ENCODE measurements at places on chromosomes 12 and 14.

DNA sequence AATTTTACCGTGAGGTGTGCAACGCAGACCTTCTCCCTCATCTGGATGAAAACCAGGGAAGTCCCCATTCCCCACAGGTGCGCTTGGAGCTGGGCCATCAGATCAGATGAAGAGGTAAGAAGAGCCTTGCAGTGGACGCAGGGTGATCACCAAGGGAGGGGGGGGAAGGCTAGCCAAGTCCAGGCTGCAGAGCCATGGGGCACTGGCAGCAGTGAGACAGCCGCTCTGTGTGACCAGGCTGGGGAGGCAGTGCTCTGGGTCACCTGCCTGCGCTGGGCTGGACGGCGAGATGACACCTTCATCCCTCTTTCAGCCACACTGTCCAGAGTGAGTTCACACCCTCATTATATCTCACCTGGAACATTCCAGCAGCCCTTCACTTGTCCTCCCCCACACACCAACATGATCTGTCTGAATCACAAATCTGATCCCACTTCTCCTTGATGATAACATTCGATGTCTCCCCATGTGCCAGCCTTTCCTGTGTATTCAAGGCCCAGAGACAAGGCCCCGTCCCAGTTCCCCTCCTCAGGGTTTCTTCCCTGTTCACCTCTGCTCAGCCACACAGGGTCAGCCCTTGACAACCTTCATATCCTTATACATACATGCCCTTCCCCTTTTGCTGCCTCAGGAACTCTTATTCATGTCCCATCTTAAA lies 65.9 kb upstream of the VASH1 start:
- no peak for DNase-seq

- peak; percentile 89 for DNase-seq
Measured at GRCh38 chr12:4648501-4649357, at the start of the genes AKAP3 and NDUFA9. TSS of gene AKAP3 (minus strand) at chr12:4649051. CDS start at chr12:4638196, 10,855 bp downstream. TSS of gene NDUFA9 (plus strand) at chr12:4649114. CDS start at chr12:4649127, 13 bp downstream.

- DNase-seq: no peak
Measured at GRCh38 chr12:26857465-26858176, 24.6 kb upstream of the ITPR2 start.

DNA sequence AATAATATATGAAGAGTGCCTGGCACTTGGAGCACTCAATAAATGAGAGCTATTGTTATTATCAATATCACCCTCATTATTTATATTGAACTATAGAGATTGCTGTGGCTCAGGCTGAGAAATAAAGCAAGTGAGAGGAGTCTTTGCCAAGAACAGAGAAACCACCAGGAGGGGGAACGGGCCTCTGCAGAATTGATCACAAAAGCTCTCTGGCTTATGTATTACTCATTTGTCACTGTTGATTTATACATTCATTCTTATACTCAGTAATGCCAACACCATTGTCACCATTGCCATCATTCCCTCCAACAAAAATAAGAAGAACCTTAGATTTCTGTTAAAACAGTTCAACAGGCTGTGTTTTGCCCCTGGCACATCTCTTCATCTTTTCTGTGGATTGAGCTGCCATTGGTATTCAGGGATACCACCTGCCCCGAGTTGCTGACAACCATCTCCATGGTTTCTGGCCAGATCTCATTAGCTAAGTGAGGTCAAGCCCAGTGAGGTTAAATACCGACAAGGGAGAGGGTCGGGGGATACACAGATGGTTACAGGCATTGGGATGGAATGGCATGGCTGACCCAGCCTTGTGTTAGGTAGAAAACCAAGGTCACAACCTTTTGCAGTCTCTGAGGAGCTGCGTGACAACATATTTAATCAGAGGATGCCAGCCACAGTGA lies 21.8 kb upstream of the PCNX1 start:
- no peak for DNase-seq

DNA sequence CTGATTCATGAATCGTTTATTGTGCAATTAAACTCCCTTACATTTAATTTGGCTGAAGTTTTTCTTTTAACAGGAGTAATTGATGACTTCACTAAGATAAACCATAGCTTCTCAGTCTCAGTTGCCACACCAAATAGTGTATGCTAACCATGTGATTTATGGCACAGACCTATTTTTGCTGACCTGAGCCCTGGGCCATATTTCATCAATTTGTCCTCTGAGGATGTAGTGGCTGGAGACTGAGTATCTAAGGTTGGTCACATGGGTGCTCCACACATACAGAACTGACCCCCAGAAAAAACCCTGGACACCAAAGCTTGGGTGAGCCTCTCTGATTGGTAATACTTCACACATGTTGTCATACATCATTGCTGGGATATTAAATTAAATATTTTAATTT lies 255.1 kb downstream of the NEDD1 start:
- no peak for DNase-seq

DNA sequence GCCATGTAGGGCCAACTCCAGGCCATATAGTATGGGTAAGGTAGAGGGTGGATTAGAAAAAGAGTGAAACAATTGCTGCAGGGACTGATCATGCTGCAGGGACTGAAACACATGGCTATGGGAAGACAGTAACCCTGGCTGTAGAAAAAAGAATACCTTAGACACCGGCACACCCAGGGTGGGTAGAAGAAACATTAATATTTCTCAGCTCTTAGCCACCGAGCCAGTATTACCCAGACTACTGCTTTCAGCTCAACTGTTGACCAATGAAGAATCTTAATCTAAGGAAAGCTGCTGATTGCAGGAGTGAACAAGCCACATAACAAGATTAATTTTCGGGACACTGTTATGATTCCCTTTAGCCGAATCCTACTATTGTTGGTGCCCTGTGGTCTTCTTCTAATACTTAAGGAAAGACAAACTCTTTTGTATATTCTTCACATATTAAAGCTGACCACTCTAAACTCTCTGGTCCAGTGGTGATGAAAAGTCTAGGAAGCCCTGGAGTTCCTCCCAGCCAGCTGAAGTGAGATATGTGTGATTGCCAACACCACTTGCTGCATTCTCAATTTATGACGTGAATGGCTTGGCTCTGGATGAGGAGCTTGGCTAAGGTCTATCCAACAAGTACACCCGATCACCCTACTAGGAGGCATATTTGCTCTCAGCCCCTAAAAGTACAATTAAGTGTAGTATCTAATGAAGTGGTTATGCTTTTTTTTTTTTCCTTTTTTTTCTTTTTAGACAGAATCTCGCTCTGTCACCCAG lies 69.2 kb downstream of the NOVA1 start:
- DNase-seq: no peak

DNA sequence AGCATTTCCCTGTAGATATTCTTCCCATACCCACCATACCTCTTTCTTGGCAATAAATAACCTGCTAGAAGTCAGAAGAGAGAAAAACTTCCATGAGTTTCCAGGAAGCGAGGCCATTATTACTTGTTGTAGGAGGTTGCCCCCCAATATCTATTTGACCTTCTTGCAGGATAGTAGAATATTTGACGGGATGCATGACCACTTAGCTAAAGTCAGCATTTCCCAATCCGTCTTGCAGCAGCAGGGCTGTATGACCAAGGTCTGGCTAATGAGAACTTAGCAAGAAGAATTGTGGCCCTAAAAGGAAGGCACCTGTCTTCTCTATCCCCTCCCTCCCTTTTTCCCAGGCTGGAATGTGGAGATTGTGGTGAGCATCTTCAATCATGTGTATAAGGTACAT lies 51.5 kb downstream of the NINJ2 start:
- DNase-seq: no peak

DNA sequence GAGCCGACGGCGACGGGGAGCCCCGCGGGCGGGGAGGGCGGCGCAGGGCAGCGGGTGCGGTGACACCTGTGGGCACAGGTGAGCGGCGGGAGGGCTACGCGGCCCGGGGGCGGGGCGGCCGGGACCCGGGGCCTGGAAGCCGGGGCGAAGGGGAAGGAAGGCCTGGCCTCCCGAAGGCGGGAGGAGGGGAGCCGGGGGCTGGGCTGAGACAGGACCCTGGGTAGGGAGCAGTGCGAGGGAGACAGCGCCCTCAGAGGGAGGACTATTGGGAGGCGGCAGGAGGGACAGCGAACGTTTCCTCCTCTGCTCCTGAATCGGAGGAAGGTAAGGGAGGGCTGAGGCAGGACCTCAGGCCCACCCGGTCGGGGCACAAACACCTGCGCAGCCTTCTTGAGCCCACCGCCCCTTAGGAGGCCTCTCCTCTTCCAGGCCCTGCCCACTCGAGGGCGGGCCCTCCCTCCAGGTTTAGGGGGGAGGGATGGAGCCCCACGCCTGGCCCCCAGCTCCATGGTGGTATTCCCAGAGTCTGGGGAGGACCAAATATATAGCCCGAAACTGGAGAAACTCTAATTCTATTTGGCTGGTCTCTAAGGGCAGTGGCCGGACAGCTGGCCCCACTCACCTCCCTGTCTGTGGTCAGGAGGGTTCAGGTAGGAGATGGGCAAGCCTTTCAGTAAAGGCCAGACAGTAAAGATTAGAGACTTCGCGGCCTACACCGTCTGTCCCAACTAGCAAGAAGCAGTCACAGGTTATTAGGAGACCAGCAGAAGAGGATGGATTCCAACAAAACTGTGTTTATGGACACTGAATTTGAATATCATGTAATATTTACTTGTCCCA lies 509 bp downstream of the PLEKHG6 start:
- DNase-seq: no peak

DNA sequence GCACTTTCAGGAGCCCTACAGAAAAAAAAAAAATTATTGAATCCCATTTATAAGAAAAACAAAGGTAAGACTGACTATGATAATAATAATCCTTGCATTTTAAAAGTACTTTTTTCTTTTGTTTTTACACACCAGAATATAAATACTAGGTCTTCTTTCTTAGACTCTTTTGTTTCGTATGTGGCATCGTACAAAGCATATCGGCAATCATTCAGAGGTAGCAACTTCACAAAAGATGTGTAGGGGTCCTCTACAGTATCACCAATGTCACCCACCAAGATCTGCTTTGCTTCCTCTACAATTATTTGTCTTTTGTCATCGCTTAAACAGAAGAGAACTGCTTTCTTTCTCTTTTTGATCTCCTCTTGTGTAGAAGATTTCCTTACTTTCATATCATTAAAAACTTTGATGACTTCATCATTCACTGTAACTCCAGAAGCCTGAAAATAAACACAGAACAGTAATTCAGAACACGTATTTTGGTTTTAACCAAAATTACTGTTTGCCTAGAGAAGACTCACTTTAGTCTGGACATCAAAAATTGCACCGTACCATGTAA lies 1.2 kb downstream of the CFL2 start:
- DNase-seq: no peak

DNA sequence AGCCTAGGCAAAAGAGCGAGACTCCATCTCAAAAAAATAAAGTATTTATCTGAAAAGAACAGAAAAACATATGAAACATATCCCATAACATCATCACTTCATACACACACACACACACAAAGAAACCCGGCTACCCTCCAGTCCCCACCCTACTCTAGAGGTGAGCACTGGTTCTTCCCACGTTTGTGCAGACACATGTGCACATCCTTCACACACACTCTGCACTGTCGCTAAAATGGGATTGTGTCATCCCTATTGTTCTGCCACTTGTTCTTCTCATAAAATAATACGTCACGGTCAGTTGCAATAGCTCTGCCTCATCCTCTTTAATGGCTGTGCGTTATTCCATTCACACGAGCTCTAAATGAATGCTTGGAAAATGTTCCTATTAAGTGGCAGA lies 85.9 kb upstream of the ANO2 start:
- no peak for DNase-seq

DNA sequence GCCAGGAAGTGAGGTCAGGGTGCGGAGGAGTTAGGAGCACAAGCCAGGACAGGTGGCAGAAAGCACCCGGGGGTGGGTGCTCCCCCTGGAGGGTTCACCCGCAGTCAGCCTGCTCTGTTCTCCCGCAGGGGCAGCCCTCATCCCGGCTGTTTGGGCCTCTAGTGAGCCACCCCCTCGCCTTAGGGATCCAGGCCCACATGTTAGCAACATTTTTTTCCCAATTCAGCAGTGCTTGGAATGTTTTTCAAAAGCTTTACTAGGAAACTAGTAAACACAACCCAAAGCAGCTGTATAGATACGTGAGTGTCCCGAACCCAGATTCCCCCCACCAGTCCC lies 28.5 kb upstream of the NXPH4 start:
- DNase-seq: no peak

DNA sequence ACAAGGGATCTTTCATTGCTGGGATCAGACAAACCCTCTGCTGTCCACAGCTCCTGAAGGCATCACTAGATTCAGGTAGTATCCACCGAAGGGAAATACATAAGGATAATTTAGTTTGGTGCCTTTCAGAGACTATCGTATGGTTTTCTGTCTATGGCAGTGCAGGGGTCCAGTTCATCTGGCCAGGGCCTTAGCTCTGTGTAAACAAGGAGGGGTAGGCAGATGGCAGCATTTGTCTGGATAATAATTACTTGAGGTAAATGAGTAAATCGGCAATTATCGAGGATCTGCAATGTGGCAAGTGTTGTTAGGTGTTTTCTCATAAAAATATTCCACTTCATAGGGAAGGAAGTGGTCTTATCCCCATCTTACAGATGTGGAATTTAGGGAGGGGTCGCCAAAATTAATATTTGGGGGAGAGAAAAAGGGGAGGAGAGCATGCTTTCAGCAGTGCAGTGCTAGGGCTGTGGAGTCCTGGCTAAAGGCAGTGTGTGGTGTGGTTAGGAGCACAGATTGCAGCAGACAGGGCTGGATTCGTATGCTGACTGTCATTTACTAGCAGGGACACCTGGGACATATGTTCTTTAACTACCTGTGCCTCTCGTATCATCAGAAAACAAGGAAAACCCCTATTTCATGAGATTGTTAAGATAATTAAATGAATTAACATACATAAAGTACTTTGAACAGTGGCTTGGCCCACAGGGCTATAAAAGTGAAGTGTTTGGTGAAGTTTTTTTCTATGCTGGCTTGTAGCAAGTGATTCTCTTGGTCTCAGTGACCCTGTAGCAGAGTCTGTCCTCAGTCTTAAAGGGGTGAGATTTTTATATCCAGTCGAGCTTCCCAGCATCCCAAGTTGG lies 27.1 kb downstream of the RASSF8 start:
- peak; percentile 17 for DNase-seq

DNA sequence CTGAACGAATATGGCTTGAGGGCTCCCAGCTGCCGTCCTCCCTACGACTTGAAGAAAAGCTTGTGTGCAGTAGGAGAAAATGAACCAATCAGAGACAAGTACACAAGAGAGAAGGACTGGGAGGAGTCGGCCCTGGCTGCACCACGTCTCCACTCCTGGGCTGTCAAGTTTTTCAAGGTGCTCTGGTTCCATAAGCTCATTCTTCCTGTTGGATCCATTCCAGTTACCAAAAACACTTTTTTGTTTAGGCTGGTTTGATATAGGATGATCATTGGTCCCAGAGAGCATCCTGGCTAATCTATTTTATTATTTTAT lies 2.8 kb upstream of the A2ML1 start:
- no peak for DNase-seq

- peak; percentile 70 for DNase-seq
Measured at GRCh38 chr14:36657399-36658122, 4.1 kb upstream of the PAX9 start.

GRCh38 chr12:111181143-111181726 lies 187.7 kb downstream of the PHETA1 start:
- peak; percentile 63 for DNase-seq

Measured in right kidney (tissue), 9 donors.